Stimulated activated CD8-positive, alpha-beta memory T cell treated with anti-CD3 and anti-CD28 coated beads, Interleukin-2, amount 100 ng/mL, for 1 hour (primary cell): ENCODE measurements at places on chromosomes 11 and 22.

DNA sequence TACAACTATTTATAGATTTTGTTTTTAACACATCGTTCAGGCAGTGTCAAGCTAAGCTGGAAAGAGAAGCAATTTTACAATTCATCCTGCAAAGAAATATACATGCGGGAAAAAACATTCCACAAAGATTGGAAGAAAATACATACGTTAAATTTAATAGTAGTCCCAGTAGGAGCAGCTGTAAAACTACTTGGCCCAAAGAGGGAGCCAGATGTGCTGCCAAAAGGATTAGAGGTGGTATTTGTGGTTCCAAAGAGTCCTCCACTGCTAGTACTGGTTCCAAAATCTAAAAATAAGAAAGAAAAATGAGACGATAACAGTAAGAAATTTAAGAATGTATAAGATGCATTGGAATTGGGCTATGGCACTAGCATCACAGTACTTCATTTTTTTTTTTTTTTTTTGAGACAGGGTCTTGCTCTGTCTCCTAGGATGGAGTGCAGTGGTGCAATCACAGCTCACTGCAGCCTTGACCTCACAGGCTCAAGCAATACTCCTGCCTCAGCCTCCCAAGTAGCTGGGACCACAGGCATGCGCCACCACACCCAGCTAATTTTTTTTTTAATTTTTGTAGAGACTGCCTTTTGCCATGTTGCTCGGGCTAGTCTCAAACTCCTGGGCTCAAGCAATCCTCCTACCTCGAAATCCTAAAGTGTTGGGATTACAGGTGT lies 21.5 kb downstream of the NUP98 start:
- no peak for DNase-seq

GRCh38 chr11:9527481-9528135 lies 45.9 kb upstream of the WEE1 start:
- no peak for DNase-seq

DNA sequence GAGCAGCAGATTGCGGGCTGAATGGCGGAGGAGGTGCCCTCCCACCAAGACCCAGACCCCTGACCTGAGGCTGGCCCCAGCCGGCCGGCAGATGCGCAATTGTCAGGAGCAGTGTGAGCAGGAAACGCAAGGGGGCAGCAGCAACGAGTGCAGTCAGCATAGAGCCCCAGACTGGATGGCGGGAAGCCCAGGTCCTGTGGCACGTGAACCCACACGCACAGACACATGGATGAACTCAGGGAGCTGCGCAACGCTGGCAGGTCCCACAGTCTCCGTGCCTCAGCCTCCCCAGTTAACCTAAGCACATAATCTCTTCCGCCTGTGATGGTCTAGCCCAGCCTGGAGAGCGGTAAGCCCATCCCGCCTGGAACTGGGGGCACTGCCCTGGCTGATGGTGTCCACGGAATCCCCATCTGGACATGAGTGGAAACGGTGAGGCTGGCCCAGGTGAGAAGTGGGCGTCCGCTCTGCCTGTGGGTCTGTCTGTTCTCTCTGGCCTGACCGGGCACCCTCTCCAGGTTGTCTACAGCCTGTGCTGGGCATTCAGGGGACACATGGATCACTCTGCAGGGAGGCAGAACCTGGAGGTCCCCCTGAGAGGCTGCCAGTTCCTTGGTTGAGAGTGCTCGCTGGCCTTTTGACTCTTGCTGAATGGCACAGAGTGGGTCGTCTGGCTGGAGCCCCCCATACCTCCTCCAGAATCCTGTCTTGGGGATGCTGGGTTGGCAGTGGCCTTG lies 626 bp upstream of the TBX10 start:
- peak; percentile 27 for DNase-seq

GRCh38 chr22:33470456-33470855 lies 412.3 kb upstream of the SYN3 start:
- no peak for DNase-seq

DNA sequence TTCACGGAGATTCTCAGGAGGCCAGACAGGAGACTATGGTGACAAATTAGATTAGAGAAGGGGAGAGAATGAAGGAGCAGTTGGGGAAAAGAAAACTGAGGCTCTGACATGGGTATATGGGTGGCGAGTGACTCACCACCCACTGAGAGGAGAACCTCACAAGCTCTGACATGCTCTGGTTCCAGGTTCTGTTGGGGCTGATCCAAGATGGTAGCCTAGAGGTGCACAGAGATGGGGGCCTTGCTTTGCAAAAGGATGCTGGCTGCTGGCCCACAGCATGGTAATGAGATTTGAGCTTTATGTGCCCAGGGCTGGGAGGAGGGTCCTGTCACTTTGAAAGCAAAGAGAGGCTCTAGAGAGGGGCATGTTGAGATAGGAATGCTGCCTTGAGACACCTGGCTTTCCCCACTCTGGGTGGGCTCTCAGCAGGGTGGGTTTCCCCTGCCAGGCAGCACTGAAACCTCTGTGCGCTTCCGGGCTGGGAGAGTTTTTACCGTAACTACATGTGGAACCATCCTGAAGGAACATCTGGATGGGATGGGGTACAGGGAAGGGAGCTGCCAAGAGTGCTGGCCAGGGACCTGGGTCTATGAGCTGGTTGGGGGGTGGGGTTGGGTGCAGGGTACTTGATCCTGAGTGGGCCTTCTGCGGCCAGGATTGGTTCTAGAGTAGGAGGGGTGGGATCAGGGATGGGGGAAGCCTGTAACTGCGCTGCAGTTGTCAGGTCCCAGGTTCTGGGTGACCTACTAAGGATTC lies 1.2 kb upstream of the GRK2 start:
- no peak for DNase-seq

DNA sequence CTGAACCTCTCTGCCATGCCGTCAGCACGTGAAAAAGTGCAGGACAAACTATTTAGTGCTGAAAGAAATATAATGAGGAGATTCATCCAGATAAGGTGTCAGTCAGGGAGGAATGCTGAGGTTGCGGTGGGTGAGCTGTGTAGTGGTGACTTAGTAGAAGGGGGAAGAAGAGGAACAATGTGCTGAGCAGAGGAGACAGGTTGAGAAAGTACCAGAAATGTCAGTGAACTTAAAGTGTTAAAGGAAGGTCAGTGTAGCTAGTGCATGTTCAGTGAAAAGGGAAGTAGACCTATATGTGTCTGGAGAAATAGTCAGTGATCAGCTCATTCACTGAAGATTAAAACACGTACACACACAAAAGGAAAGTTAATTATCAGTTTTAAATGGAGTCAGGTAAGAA lies 237.6 kb upstream of the CCDC179 start:
- DNase-seq: no peak

DNA sequence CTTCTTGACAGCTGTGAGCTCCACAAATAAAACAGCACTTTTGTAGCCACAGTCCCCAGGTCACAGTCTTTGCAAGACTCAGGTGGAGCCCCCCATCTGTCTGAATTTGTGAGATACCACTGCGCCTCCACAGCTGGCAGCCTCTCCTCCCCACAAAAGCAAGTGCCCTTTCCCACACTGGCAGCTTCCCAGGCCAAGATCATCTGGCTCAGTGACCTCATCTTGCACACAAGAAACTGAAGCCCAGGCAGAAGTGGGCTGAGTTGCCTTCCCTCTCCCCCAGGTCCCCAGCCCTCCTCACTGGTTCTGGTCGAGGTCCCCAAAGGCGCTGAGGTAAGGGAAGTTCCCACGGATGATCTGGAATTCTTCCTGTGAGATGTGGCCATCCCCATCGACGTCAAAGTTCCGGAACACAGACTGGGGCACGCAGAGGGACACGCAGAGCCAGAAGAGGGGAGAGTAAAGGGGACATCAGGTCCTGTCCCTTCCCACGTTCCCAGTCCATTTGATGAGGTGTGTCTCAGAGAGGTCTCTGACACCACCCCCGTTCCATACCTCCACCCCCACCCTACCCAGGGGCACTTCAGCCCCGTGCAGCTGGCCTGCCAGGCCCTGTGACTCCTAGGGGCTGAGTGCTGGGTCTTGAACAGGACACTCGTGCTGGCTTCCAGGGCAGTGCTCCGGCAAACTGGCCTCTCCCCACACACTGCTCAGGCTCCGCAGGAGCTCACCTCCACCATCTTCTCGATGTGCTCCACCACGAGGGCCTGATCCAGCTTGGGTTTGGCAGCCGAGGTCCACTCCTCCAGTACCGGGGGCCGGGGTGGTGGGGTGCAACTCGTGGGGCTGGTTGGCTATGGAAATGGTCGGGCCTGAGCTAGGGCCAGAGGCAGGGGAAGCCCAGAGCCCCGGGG lies 8.9 kb downstream of the RASGRP2 start:
- DNase-seq: no peak

DNA sequence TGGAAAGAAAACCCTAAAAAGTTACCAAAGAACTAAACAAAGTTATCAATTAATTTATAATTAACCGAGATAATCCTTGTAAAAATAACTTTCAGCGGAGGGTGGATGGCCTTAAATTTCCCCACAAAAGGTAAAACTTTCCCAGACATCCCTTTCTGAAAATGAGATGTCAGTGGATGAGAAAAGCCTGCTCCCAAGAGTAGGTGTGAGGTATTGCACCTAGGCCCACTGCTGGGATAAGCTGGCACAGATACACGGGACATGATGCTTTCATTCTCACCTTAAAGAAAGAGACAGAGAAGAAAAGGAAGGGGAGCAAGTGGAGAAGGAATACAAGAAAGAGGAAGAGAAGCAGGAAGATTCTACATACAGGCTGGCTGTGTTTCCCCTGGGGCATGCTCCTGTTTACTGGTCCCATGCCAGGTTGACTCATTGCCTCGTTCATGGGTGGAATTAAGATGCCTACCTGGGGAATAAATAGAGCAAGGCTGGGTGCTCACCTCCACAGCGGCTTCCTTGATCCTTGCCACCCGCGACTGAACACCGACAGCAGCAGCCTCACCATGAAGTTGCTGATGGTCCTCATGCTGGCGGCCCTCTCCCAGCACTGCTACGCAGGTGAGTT lies at the start of gene SCGB2A2:
Gene SCGB2A2 (plus strand): TSS at position 505 of the 625 bp plus-strand sequence. CDS start 59 bp downstream, at position 564.
- no peak for DNase-seq

DNA sequence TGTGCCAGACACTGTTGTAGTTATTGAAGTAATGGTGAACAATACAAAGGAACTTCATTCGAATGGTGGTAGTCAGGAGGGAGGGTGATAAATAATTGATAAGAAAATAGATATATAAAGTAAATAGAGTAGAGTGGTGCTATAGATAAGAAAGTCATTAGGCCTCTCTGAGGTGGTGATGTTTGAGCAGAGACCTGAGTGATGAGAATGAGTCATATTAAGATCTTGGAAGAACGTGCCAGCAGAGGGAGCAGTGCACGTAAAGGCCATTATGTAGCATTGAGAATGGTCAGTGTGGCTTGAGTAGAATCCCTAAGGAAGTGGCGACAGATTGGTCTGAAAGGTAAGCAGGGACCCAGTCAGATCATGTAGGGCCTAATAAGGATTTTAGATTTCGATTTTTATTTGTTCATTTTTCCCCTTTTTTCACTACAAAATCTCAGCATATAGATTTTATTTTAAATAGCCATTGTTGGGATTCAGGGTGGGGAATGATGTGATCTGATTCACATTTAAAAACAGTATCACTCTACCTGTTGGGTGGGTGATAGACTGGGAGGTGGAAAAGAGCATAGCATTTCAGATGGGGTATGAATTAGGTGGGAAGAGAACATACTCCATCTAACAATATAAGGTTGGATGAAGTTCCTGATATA lies 44.7 kb downstream of the CCDC90B start:
- no peak for DNase-seq

DNA sequence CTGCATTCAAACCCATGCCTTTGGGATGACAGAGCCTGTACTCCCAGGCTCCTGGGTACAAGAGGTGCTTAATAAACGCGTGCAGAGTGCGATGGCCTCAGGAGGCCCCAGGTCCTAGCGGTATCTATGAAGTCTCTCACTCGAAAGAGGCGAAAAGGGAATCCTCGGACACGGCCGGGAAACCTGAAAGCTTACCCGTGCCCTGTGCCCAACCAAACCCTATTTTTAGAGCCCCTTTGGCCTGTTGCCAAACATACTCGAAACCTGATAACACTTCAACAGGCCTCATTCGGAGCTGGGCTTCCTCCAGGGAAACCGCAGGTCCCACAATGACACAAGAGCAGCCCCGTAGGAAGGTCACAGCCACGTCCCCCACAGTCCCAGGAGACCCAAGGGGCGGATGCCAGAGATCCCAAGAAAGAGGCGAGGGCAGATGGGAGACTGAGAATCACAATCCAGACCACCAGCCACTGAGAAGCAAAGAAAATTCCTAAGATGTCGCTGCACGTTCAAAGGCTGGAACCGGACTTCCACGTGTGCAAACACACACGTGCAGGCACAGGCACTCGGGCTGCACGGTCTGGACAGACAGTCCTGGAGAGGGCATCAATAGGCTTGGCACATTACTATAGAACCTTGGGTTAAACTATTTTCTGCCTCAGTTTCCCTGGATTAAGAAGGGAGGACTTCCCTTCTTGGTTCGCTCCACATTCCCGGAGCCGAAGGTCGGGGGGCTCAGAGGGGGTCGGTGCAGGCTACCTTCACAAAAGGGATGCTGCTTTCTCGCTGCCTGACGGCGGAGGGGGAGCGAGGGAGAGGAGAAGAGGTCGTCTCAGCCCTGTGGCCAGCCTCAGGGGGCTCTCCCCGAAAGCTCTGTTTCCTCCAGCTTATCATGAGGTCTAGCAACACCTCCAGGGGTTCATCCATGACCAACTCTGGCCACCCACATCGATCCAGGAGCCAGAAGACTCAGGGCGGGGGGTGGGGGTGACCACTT lies 8.2 kb downstream of the PDGFB start:
- no peak for DNase-seq

- no peak for DNase-seq
These were observed 19.6 kb downstream of the CABP7 start for GRCh38 chr22:29739346-29739875.

- no peak for DNase-seq
These were observed 40.4 kb downstream of the BCR start for GRCh38 chr22:23220485-23221350.

DNA sequence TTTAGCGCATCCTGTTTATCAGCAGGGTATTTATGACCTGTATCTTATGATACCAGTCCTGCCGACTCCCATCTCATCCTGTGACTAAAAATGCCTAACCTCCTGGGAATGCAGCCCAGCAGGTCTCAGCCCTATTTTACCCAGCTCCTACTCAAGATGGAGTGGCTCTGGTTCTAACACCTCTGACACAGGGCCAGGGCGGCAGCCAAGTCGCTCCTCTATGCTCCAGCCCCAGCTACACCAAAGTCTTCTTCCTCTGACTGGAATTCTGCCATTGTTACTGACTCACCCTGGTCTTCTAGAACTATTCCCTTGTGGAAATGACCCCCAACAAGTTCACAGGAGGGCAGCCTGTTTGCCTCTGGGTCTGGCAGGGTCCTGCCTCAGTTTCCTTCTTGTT lies 7.9 kb upstream of the C1QTNF6 start:
- no peak for DNase-seq

GRCh38 chr11:121310908-121311307 lies 18.3 kb downstream of the SC5D start:
- no peak for DNase-seq

DNA sequence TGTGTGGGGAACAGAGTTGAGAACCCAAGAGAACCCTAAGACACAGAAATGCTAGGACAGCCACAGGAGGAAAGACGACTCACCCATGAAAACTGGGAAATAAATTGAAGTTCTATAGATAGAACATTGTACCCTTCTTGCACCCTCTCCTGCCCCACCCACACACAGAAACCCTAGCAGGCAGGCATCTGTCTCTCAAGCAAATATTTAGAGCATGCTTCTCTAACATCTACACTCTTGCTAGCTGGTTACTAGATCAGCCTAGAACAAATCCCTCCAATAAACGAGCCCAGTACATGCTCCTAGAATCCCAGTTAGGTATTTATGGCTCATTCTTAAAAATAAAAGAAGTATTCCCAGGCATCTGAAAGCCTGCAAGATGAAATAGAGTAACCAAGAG lies 32.1 kb upstream of the CLPB start:
- DNase-seq: no peak
